ENCODE measurements at places on chromosomes 1 and 21.

DNA sequence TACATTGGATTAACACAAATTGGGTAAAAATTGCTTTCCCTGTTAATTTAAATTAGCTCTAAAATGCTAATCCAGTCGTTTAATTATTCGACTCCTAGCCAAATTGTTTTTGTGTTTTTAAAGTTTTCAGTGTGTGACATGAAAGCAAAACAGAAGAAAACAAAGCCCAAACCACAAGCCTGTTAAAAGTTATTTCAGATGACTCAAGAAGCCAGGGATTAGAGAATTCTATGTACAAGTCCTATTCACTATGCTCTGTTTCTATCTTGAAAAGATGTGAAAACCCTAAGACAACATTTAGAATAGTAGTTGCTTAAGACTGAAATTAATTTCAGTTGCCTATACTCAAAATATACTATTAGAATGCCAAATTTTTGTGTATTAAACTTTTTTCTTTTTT lies 294.8 kb upstream of the ADAMTS5 start:
- DNase-seq, result no peak

- no peak for DNase-seq
Measured at GRCh38 chr1:61428146-61428545, 296.8 kb downstream of the TM2D1 start.

DNA sequence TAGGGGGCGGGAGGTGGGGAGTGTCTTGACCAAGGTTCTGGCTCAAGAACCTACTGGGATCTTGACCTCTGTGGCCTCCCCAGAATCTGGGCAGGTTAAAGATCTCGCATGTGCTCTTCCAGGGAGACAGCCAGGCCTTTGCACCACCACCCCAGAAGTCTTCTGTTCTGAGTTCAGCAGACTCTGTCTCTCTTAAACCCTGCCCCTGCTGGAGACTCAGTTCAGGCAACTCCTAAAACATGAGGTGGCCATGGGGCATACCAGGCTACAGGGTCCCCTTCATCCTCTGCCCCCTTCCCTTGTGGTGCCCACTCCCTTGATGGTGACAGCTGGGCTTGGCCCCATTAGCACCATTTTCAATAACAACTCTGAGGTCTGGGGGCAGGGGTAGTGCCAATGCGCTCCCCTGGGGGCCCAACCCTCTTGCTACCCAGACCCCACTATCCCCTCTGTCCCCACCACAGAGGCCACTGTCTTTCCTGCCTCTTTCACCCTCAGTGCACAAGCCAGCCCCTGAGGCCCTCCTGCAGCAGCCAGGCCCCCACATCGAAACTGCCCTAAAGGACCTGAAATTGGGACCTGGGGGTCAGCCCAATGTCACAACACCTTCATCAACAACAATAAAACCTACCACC lies 132.7 kb upstream of the RUNX3 start:
- DNase-seq, result no peak

DNA sequence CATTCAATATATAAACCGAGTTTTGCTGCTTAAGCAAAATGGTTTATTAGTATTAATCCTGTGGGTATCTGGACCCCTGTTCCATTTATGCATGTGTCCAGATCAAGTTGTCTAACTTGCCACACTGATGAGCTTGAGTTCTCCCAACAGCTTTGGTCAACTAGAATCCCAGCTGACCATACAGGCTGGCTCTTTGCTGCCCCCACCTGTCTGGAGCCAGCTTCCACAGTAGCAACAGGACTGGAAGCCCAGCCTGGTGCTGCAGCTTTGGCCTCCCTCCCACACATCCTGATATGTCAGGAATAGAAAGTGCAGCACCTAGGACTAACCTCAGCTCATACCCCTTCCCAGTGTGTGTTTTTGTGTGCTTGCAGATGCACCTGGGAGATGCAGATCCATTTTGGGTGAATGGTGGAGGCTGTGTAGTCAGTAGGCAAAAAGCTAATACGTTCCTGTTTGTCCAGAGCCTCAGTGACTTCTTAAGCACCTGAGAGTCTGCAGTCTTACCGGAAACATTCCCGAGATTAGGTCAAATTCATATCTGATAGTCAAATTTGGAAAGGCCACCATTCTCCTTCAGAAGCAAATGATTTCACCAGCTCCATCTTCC lies 40.9 kb upstream of the BEND5 start:
- DNase-seq, result peak; percentile 46

GRCh38 chr1:220315070-220315839 lies 43.0 kb upstream of the RAB3GAP2 start:
- DNase-seq, result no peak

DNA sequence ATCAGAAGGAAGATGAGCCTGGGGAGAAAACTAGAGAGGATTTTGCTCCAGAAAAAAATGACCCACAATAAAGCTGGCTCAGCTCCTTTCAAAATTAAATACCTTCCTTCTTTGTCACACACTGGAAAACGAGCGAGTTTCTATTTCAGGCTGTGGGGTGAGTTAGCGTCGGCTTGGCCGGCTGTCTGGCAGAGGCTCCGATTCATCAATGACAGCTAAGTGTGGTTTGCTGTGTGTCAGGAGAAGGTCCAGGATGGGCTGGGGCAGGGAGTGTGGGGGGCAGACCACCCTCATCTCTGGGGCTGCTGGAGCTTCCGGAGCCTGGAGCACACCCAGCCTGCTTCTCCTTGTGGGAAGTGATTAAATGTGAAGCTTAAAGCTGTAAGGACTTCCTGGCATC lies 120.2 kb downstream of the ETS2 start:
- peak; percentile 13 for DNase-seq

DNA sequence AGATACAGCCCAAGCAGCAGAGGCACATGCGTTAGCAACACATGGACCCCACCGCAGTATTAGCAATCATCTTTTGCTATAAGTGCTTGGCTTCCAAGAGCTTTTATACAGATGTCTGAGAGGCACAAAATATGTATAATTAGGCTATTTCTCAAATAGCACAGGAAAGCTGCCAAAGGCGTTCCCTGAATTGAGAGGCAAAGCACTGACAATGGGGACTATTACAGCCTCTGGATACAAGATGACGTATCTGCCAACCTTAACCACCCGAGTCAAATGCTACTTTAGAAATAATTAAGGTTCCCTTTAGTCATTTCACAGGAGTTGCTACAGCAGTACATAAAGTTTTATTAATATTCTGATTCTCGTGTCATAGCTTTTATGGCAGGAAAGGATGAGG lies 6.4 kb downstream of the STMN1 start:
- DNase-seq, result no peak

DNA sequence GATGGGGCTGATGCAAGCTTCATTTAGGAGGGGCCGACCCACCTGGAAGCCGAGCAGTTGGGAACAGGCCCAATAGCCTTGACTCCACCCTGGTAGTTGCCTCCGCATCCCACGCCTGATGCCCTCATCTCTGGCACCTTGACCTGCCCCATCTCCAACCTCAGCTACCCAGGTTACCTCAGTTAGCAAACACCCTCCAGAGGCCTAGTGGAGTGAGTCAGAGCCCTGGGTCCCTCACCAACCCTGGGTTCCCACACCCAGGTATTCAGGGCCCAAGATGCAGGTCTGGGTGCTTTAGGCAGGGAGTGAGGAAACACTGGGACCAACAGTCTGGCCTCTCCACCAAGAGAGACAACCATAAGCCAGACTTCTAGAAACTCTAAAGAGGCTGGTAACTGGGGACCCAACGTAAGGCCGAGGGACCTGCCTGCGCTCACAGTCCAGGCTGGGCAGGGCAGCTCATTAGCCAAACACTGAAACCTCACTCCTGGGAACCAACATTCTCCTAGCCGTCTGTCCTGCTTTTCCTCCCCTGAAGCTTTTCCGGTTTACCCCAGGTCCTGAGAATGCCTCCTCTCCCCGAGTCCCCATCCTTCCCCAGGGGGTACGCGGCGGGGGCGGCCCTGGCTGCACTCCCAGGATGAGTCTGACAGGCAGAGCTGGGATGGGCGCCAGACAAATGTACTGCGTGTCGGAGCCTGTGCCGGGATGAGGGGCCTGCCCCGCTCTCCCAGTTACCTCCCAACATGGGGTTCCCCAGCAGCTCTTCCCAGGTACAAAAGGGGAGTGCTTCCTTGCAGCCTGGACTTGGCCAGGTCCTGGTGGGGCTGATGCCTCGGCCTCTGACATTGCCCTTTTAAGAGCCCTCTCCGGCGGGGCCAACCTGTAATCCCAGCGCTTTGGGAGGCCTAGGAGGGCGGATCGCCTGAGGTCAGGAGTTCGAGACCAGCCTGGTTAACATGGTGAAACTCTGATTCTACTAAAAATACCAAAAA lies 8.9 kb upstream of the CELSR2 start:
- DNase-seq, result no peak

DNA sequence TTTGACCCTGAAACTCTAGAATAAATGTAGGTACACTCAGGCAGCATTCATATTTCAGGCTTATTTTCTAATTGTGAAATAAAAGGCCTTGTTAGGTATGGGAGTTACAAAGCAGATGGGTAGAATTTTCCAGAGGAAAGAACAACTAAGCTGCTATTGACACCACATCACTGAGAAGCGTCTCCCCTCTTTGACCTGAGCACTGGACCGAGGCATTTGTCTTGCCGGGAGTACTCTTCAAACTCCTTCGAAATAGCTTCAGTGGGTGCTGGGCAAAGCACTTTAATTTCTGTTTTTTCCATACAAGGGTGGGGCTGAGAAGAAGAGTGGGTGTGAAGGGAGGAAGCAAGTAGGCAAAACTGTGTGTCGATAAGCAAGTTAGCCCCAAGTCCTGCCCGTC lies 36.4 kb downstream of the ABCA4 start:
- no peak for DNase-seq

DNA sequence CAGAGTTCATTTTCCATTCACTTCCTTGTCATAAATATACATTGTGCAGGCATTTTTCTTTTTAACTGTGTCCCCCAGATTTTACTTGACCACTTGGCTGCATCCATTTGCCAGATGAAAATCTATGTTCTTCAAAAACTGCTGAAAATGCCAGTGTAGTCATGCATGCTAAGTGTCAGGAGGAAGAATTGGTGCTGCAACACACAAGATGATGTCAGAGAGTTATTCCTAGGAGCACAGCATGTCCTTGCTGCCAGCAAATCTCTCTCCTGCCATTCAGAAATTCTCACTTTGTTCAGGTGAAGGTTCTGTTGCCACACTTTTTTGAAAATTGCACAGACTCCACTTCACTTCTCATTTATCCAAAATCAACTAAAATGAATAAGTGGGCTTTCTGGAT lies 106.4 kb upstream of the MAGI3 start:
- no peak for DNase-seq

DNA sequence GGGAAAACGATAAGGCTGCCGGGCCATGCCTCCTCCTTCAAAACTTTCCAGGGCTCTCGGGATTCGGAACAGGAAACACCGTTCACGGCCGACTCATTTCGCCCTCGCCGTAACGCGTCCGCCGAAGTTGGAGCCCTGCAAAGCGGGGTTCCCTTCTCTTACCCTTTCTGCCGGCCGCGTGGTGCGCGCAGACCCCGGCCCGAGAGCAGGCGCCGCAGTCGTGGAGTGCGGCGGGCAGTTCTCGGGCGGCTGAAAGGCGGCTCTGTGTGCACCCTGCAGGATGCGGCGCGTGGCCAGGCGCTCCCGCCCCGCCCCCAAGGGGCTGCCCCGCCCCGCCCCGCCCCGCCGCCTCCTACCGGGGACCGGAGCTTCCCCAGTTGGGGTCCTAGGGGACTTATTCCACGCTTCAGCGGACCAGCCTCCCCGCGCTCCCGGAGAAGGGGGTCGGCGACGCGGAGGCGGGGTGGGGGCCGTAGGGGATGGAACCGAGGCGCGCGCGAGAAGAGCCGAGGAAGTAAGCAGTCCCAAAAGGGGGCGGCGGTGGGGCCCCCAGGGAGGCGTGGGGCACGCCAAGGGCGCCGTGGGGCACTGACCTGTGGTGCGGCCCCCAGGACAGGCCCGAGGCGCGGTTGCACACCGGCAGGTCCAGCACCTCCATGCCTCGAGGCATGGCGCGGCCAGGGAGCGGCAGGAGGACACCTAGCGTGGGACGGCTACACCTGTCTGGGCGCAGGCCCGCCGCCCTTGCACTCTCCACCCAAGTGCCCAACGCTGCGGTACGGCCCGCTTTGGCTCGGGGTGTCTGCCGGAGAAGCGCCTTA lies at the start of gene MCOLN2:
Gene MCOLN2, minus strand, starts transcription at position 268 of the 821 bp plus-strand sequence. Its CDS starts 241 bp downstream, at position 27.
- DNase-seq, result peak; percentile 41

DNA sequence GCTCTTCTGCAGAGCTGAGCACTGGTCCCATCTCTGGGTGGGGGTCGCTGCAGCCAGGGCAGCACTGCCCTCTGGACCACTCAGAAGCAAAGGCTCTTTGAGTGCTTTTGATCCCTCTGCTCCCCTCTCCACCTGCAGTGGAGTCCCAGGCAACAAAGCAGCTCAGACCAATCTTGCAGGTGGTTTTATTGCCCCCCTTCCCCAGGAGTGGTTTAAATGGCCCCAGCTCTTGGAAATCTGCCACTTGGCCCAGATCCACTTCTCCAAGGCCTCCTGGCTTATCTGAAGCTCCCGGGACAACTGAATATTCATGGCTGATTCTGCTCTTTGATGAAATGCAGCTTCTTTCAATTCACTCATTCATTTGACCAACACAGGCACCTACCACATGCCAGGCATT lies 2.7 kb downstream of the STUM start:
- no peak for DNase-seq

DNA sequence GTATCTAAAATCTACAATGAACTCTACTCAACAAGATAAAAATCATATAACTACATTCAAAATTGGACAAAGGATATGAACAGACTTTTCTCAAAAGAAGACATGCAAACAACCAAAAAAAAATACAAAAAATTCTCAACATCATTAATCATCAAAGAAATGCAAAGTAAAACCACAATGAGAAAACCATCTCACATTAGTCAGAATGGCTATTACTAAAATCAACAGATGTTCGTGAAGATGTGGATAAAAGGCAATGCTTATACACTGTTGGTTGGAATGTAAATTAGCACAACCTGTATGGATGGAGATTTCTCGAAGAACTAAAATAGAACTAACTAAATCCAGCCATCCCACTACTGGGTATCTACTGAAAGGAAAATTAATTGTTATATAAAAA lies 1080.8 kb downstream of the AMY1C start:
- DNase-seq, result no peak

- DNase-seq, result no peak
Measured at GRCh38 chr1:21613072-21613867, 55.9 kb downstream of the RAP1GAP start.

DNA sequence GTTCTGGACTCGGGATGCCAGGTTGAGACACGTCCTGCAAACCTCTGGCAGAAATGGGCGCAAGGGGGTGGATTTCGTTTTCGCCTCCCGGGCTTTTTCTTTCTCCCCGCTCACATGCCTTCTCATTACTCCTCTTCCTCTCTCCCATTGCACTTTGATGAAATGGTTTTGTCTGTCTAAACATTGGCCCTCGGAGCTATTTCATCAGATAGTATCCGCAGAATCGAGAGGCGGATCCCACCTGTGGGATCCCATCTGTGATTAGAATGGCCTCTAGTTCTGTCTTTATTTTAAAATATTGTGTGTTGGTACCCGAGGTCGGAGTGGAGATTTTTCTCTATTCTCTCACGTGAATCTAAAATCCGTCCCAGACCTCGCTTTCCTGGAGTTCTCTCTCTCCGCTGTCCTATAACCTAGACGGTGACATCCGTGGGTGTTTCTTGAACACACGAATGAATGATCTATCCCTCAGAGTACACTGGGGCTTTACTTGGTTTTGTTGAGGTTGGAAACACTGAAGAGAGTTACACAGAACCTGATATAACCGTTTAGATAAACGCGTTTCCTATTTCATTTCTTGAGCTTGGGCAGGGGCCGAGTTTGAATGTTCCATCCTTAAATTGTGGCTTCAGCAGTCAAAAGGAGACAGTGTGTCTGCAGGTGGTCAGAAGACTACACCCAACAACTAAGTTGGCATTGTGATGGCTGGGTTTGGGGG lies 2.0 kb downstream of the EDARADD start:
- no peak for DNase-seq

Data from CD4-positive, alpha-beta T cell treated with Interleukin-4 for 1 hour (primary cell).